ENCODE measurements at places on chromosomes 4 and X.

GRCh38 chr4:5184606-5185005, 133.3 kb downstream of the STK32B start:
- DNase-seq: no peak

GRCh38 chr4:140753329-140753728, 2.9 kb downstream of the TBC1D9 start:
- DNase-seq: no peak

DNA sequence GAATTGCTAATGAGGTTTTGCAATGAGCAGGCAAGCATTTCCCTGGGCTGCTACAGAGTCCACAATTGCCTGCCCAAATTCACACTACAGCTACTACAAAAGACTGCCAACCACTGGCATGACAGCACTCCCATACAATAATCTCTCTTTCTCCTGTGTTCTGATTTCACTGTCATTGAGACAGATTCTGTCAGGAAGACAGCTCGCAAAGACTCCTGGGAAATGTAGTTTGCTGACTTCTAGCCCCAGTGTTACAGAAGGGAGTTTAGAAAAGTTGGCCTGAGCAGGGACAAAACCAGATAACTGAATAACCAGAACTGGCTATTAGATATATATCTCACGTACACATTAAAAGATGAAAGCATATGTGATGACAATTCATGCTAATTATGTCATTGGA, 1231.3 kb upstream of the PRKX start:
- no peak for DNase-seq

DNA sequence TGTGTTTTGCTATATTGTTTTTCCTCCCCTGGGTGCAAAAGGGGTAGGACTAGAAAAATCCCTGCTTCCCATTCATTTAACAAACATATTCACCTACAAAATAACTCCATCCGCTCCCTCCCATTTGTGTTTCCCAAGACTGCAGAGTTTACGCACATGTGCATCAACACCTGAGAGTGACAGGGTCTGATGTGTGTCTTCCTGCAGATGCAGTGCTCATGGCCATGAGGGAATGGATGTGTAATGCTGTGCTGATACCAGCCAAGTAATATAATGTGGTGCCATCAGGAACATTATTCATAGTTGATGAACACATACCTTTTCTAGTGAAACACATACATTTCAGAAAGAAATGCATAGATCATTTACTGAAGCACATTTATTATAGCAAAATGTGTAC, 83.2 kb downstream of the CXXC4 start:
- no peak for DNase-seq

DNA sequence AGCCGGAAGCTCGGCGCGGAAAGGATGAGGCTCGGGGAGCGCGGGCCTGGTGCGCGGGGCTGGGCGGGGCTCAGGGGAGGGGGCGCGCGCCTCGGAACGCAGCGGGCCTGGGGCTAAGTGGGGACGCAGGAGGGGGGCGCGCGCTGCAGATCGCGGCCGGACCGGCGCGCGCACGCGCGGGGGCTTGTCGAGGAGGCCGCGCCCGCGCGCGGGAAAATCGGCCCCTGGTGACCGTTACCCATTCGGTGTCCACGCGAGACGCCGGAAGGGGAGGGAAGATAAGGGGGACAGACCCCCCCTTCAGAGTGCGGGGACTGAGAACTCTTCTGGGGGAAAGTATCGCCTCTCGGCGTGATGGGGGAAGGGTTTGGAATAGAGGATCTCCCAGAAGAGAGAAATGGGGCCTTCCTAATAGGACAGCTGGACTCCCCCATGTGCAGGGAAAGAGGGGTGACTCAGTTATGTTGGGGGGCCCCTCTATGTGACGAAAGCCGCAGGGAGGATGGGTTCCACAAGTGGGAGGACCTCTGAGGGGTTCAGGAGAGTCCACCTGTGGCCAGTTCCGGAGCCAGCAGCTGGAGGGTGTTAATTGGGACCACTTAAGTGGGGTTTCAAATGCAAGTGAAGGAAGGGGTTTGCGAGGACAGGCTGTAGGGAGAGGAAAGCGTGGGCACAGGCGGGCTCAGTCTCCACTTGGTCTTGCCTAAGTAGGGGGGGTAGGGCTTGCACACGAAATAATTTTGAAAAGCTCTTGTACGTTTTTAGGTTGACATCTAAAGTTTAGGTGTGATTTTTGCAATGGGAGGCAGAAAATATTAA, 584 bp downstream of the SUV39H1 start:
- peak; percentile 39 for DNase-seq

- DNase-seq: no peak
These were observed 86.8 kb downstream of the SH2D1A start for GRCh38 chrX:124433186-124433585.

GRCh38 chr4:141502755-141503154, 133.6 kb upstream of the IL15 start:
- no peak for DNase-seq

- DNase-seq: no peak
These were observed 171.7 kb upstream of the ZCCHC13 start for GRCh38 chrX:74132280-74132679.

GRCh38 chr4:171016145-171016544, 797.1 kb upstream of the GALNTL6 start:
- DNase-seq: no peak

GRCh38 chr4:153001626-153002025, 65.5 kb downstream of the FHDC1 start:
- DNase-seq: no peak

- no peak for DNase-seq
These were observed 887.6 kb downstream of the ADGRL3 start for GRCh38 chr4:62087706-62088105.

- DNase-seq: no peak
These were observed 161.2 kb downstream of the GLRA2 start for GRCh38 chrX:14690553-14690952.

DNA sequence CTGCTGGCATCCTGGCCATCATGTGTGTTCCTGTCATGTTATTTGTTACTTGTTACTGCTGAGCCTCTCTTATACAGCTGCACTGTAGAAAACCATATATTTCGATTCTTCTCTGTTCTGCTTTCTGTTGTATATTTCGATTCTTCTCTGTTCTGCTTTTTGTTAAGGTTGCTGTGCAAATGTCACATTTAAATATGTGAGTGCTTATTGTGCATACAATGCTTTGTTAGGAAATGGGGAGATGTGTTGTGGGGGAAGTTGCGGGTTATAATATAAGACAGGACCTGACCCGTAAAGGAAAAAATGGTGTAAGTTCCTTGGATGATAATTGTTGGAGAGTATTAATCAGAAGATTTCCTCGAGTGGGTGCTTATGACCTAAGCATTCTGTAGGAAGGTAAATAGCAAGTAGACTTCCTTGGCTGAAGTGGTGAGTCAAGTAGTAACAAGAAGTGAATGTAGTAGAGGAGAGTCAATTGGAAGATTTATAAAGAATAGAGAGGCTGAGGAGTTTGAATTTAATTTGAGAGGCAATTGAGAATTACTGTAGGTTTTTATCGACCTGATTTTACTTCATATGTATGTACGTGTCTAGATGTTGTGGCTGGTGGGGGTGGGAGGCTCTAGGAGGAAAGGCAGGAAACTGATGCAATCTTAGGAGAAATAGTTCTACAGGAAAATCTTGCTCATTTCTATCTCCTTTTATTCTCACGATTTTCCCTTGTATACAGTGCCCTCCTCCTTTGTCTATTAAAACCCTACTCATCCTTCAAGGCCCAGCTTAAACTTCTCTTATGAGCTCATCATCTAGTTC, 8.5 kb downstream of the OGT start:
- DNase-seq: peak; percentile 24

DNA sequence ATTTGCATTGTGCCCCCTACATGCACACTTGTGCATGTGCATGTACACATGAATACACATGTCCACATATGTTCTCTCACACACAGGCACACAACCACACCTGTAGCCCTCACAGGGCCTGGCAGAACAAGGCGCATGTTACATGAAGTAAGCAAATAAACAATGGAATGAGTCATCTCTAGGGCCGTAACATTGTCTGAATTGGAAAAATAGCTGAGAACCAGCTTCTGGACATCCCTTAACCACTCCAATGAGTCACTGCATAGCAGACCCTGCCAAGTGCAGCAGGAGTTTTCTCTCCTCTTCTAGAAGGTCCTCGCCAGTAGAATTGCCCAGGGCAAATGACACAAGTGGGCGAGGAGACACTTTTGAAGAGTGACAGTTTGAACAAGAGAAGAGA, 66.1 kb downstream of the MAGEA10 start:
- DNase-seq: no peak

- no peak for DNase-seq
These were observed 31.1 kb upstream of the SH3D19 start for GRCh38 chr4:151356510-151356909.

DNA sequence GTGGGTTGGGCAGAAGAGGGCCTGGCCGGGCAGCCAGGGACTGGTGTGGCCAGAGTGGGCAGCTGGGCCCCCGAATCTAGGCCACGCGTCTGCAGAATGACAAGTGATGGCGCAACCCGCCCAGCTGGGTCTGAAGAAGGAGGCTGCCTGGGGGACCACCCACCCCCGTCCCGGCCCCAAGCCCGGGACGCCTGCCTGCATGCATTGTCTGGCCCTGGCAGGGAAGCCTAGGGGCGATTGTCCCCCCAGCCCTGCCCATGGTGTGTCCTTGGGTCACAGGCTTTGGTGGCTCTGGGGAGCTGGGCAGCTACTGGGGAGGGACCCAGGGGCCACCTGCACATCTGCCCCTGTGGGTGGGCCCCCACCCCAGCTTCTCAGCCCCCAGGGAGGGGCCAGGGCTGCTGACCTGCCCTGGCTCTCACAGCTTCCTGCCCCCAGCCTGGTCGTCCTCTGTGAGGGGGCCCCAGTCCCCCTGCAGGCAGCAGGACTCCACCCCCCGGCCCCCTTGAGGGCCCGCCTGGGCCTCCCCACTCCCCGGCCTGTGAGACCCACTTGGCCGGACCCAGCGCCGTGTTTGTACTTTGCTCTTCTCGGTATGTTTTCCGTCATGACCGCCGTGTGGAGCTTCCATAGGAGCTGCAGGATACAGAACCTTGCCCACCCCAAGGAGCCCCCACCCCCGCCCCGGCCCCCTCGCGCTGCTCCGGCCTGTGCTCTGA, 4.9 kb downstream of the FGFR3 start:
- DNase-seq: no peak

GRCh38 chr4:83926950-83927349, 391.0 kb downstream of the GPAT3 start:
- DNase-seq: no peak

DNA sequence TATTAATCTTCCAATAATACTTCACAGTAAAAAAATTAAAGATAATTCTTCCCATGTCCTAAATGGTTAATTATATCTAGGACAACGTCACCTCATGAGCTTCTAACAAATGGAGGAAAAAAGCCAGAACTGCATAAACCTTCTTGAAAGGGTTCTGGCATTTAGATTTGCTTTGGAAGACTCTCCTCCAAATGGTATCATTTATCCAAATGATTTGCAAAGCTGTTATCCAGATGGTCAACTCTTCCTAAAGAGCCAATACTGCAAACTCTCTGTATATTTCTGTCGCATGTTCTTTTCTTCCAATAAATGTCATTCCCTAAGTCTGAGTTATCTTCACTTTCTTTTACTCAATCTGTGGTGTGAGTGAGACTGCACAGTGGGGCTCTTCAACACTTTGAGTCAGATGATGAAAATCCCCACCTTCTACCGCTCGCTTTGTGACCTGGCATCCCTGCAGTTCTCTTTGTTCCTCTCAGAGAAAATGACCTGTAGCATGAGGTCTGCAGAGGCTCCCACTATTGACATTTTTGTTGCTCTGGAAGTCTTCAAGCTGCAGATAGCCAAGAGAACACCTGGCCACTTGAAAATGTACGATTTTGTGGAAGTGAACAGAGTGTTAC, 52.9 kb downstream of the TMEM150C start:
- no peak for DNase-seq

DNA sequence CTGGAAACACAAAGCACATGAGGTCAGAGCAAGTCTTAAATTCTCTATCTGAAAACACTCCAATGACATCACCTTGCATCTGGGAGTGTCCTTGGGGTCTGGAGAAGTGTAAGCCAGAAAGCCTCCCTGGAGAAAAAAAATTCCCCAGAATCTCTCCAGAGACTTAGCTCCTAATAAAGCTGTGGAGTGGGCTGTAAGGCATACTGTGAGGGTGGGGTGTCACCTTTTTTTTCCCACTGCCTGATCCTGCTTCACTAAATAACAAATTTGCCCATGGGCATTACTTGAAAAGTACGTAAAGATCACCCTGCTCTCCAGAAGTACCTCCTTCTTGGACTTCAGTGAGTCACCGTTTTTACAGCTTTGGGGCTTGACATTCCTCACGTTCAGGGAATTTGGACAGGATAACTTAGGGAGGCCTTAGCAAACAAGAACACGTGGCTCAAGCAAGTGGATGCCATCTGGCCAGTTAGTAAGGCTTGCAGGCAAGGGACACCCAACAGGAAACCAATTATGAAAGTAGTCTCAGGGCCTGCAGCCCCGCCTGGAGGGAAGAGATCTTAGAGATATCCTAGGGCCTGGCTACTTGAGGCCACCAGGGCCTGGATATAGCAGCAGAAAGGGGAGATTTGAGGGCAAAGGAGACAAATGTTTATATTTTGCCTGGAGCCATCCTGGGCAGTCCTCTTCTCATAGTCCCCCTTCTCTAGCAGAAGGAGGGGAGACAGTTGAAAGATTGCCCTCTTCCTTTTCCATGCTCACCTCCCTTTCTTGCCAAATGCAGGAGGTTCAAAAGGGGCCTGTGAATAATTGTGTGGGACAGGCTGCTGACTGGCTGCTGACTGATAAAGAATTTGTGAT, 60.1 kb upstream of the PLAC1 start:
- no peak for DNase-seq

- DNase-seq: no peak
These were observed 10.0 kb upstream of the SPRY1 start for GRCh38 chr4:123386609-123387008.

- no peak for DNase-seq
These were observed 620.8 kb upstream of the NR3C2 start for GRCh38 chr4:149062997-149063396.

GRCh38 chrX:142663330-142664095, 362.2 kb upstream of the SPANXN4 start:
- no peak for DNase-seq

GRCh38 chr4:154019811-154020210, 230.9 kb upstream of the SFRP2 start:
- no peak for DNase-seq

GRCh38 chr4:41365681-41366080, 109.0 kb downstream of the UCHL1 start:
- DNase-seq: no peak

Measured in hematopoietic multipotent progenitor cell treated with erythropoietin and hydrocortisone succinate and interleukin-3 and kit ligand, for 17 days (in vitro differentiated cells).